ENCODE measurements at places on chromosomes 5 and 9.

DNA sequence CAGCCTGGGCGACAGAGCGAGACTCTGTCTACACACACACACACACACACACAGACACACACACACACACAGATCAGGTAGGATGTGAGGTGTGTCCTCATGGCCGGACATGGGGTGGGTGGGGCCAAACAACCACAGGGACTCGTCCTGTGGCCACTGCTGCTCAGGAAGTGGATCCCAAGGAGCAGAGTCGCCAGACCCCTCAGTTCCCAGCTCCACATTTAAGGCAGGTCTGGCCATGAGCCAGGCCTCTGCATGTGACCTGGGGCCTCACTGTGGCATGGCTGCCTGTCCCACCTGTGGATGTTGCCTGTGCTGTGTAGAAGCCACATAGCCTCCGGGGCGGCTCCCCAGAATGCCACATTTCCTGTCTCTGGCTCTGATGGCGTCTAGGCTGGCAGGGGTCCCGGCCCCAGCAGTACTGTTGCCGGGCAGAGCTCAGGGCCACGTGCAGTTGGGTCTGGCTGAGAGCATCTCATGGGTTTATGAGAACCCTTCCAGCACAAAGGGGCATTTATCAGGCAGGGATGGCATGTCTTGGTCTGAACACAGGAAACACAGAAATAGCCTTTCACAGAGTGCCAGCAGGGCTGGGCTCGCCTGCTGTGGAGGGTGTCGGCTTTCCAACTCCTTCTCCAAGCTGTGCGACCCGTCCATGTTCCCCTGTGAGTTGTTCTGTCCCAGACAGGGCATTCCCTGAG, 9.9 kb upstream of the NINJ1 start:
- DNase-seq, result no peak

- no peak for DNase-seq
Observed at GRCh38 chr5:128036950-128037349, 46.6 kb upstream of the SLC12A2 start.

- no peak for DNase-seq
Observed at GRCh38 chr9:105332471-105332870, 88.0 kb downstream of the SLC44A1 start.

- no peak for DNase-seq
Observed at GRCh38 chr5:54577528-54577927, 60.0 kb downstream of the SNX18 start.

DNA sequence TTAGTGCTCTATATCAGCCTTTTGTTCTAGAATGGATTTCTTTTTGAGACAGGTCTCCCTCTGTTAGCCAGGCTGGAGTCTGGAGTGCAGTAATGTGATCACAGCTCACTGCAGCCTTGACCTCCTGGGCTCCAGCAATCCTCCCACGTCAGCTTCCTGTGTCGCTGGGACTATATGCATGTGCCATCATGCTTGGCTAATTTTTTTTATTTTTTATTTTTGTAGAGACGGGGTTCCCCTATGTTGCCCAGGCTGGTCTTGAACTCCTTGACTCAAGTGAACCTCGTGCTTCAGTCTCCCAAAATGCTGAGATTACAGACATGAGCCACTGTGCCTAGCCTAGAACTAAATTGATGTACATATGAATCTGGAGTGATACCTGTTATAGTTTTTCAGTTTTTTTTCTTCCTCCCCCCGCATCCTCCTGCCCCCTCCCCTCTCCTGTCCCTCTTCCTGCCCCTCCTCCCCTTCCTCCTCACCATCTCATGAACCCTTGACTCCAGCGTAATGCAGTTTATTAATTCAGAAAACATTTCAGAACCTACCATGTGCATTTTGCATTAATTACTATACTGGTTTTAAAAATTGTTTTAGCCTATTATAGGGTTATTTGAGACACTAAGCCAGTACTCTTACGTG, 37.4 kb upstream of the TNFAIP8 start:
- no peak for DNase-seq

GRCh38 chr5:137735555-137736284, at the start of gene KLHL3:
Gene KLHL3, minus strand, starts transcription at chr5:137736089. Its CDS starts 443 bp downstream, at chr5:137735646.
- DNase-seq, result peak; percentile 61

DNA sequence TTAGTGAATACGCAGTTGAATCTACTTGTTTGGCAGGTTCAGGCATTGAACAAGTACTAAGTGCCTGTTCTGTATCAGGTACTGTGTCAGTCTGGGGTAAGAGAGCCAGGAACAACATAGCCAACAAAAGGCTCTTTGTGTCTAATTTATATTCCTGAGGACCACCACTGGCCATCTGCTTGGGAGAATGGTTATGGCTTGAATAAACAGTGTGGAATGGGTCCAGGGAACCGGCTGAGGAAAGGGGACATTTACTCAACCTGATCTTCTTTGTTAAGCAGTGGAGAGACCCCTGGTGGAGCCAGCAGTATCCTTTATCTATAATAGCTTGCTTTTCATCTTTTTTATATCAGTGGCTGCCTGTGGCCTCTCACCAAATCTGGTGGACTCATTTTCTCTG, 38.6 kb downstream of the EXOSC2 start:
- no peak for DNase-seq

DNA sequence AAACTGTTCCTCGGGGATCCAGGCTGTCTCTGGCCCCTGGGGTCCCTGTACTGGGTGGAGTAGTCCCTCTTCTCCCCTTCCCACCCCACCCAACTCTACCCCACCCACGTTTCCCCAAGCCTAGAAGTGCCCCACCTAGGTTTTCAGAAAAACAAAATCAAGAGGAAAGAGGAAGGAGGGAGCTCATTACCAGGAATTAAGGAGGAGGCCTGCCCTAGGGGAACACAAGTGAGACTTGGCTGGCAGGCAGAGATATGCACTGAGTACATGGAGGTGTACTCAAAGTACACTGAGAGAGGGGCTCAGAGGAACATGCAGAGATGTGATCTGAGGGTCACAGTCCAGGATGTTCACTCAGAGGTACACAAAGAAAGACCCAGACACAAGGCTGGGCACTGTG, 10.2 kb downstream of the AQP3 start:
- DNase-seq, result no peak

GRCh38 chr9:133569891-133570690, 35.6 kb downstream of the ADAMTSL2 start:
- DNase-seq, result no peak

DNA sequence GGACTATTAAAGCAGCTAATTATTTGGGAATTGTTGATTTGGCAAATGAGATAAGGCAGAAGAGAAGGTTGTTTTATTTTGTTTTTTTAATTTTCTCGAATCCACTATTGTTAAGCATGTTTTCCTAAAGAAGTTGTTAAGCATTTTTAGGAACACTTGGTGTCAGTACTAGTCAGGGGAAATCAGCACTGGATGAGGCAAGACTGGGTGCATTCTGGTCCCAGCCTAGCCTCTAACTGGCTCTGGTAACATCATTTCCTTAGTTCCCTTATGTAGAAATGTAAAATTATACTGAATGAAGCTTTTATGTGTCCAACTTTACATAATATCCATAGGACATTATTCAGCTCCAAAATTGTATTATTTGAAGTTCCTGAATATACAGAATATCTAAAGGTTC, 196.1 kb downstream of the PCSK5 start:
- DNase-seq, result no peak

Measured in left kidney (tissue), 8 donors.